ENCODE measurements at places on chromosomes 1 and 21. TPM values are rescaled to one million over a fixed set of nuclear protein-coding genes. Genes with fewer than 3 reads are reported as not detected.

DAP3 gene
- 62.5 TPM for total RNA-seq

SEMA4A gene
- 1.8 TPM for total RNA-seq

SLC37A1 gene
- 2.3 TPM for total RNA-seq

CD48 gene
- not detected for total RNA-seq

UCK2 gene
- total RNA-seq, result 85.3 TPM

THRAP3 gene
- total RNA-seq, result 114 TPM

PGLYRP3 gene
- not detected for total RNA-seq

KRTAP11-1 gene
- total RNA-seq, result not detected

IL19 gene
- total RNA-seq, result not detected

INKA2 gene
- 2.6 TPM for total RNA-seq

CAMSAP2 gene
- 31.1 TPM for total RNA-seq

TFF3 gene
- 0.29 TPM for total RNA-seq

TSPEAR gene
- not detected for total RNA-seq

Data from smooth muscle cell of trachea (primary cell).